ENCODE measurements at places on chromosomes 11 and 22.

DNA sequence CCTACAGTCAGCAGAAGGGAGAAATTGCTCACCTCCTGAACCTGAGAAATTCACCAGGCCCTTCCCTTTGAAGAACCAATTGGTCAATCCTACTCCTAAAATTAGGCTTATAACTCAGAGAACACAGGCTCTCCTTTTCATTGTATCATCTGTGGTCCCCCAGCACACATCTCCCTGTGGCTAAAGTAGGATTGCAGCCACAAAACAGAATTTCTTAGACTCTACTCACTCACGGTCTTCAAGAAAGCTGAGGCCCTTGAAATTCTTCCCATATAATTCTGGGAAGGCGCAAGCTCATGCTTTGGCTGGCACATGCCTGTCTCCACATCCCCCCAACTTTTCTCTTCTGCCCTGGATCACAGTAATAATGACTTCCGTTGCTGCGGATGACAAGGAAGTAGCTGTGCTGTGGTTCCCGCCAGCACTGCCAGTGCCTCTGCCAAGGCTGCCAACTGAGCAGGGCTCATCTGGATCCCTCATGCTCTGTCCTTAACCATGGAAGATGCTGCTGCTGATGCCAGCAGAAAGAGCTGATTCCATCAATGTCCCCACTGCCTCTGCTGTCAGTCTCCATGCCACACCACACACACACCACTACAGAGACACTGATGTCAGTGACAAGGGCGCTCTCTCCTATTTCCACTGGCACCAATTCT, 200.6 kb upstream of the POU2AF2 start:
- DNase-seq, result no peak

GRCh38 chr11:26708736-26709456, 13.0 kb downstream of the SLC5A12 start:
- DNase-seq, result no peak

DNA sequence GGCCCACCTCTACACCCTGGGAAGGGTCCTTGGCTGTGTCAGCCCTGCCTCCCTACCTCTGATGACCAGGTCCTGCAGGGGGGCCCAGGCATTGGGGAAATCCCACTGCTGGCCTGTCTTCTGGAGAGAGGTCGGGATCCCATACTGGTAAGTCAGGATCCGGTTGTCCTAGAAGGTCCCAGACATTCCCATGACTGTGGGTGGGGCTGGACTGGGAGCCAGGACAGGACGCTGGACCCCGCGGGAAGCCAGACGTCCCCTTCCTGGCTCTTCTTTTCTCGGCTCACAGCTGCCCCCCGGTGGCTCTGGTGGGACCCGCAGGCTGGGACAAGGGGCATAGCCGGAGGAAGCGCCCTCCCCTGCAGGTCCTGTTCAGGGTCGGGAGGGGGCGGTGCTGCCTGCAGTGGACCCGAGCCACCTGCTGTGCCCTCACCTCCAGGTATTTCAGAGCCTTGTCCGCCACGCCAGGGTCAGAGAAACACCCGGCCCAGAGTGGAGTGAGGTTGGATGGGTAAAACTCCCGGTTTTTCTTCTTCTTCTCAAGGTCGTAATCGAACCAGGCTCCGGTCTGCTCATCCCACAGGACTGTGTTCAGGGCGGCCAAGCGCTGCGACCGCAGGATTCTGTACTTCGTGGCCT, 20.0 kb downstream of the TREH start:
- peak; percentile 71 for DNase-seq

- no peak for DNase-seq
Measured at GRCh38 chr11:2217211-2218030, 45.8 kb upstream of the TH start.

- no peak for DNase-seq
Measured at GRCh38 chr11:23990346-23991164, 506.3 kb upstream of the LUZP2 start.
